Fibroblast of the aortic adventitia (primary cell): ENCODE measurements at places on chromosomes 6 and 20.

DNA sequence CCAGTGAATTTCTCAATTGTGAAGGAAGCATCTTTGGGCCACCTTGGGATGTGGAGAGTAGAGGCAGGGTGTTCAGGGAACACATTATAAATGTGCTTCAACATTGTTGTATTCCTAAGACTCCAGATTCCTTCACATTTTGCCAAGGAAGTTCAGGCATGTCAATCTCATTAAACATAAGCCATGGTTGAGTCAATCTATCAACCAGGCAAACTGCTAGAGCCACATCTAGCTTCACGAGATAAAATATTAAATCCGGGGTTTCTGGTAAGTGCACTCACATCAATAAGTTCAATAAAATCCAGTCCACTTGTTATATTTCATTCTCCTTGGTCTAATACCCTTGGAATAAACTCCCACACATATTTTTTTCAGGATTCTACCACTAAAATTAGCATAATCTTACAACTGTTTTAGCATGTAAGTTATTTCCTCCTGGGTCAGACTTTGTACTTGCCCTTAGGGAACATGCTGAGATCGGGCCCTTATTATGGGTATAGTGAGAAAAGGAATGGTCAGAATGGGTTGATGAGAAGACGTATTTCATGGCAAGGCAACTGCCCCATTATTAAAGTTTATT, 93.6 kb downstream of the ADTRP start:
- DNase-seq, result no peak

- peak; percentile 66 for DNase-seq
Measured at GRCh38 chr20:47126709-47127108, 229.8 kb downstream of the ZMYND8 start.

- no peak for DNase-seq
Measured at GRCh38 chr6:160412993-160413392, 64.8 kb downstream of the SLC22A3 start.

DNA sequence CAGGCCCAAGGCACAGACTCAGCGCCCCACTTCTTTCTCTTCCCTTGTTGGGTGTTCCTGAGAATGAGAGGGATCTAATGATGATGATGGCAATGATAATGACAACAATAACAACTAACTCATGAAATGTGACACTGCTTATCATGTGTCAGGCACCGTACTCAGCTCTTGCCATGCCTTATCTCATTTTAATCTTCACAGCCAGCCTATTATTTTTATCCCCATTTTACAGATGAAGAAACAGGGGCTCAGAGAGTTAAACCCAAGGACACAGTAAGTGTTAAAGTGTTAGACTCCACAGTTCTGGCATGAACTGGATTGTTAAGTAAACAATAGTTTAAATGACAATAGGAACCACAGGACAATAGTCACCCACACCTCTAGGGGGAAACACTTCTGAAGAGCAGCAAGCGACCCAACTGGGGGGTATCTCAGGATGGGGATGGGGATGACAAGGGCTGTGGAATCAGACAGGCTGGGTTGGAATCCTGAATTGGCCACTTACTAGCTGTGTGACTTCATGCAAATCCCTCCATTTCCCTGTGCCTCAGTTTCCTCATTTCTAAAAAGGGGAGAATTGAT, 12.5 kb downstream of the RSPH9 start:
- no peak for DNase-seq

GRCh38 chr6:88544986-88545612, 379.0 kb upstream of the CNR1 start:
- DNase-seq, result no peak

DNA sequence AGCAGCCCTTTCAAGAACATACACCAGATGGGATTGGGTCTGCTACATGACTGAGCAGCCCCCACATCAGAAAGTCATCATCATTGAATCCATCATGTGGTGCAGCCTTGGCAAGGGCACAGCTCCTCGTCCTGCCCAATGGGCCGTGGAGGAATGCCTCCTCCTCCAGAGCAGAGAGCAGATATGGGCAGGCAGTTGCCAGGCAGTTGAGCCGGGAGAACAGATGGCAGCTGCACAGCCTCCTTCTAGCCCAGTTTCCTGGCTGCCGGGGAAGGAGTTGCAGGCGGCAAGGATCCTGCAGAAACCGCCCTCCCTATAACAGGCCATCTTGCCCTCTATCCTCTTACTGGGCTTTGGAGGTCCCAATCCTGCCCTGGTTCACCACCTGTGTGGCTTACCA, 11.9 kb upstream of the ZFAND3 start:
- no peak for DNase-seq

- DNase-seq, result no peak
Measured at GRCh38 chr6:110613356-110613755, 136.9 kb upstream of the SLC22A16 start.

DNA sequence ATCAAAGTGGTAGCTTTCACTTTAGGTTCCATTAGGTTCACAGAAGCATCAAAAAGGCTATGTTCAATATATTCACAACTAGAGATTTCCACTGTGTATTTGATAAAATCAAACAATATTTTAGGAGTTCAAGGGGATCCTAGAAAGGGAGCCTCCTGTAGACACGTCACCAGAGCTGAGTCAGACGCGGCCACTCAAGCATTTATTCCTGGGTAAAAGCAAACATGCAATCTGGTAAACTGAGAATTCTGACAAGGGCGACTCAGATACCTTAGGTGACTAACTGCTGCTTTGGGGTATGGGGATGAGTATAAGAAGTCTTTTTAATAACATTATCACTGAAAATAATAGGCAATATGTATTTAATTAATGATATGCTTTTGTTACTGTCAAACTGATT, 118.7 kb upstream of the HMGN3 start:
- DNase-seq, result no peak
